ENCODE measurements at places on chromosomes 1 and 21.

GRCh38 chr21:43707462-43707861 is 11.5 kb upstream of the PDXK start:
- no peak for DNase-seq

- peak; percentile 70 for DNase-seq
Measured at GRCh38 chr1:1013105-1013921, at the start of gene ISG15. Gene ISG15 (plus strand): TSS chr1:1013497. CDS start chr1:1013574, 77 bp downstream.

- DNase-seq, result no peak
Measured at GRCh38 chr1:54283635-54284385, 83.8 kb downstream of the MRPL37 start.

- no peak for DNase-seq
Measured at GRCh38 chr1:171257607-171258076, 9.3 kb downstream of the FMO1 start.

- DNase-seq, result no peak
Measured at GRCh38 chr1:202659974-202660373, 50.3 kb downstream of the SYT2 start.

GRCh38 chr1:93483200-93483599 is 35.3 kb downstream of the FNBP1L start:
- DNase-seq, result no peak

DNA sequence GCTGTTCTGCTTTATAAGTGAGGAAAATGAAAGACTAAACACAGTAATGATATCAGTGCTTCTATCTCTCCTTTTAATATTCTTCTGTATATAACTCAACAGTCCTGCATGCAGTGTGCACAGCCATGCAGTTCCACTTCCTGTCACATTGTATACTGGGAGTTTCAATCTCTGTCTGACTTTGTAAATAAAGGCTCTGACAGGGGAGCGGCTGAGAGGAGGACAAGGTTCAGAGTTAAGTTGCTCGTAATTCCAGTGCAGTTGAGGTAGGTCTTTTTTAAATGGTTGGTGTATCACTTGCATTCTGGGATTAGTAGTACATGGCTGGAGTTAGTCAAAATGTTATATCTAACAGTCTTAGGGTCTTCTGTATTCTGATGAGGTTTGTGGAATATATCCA is 264.5 kb downstream of the OLFM3 start:
- DNase-seq, result no peak

DNA sequence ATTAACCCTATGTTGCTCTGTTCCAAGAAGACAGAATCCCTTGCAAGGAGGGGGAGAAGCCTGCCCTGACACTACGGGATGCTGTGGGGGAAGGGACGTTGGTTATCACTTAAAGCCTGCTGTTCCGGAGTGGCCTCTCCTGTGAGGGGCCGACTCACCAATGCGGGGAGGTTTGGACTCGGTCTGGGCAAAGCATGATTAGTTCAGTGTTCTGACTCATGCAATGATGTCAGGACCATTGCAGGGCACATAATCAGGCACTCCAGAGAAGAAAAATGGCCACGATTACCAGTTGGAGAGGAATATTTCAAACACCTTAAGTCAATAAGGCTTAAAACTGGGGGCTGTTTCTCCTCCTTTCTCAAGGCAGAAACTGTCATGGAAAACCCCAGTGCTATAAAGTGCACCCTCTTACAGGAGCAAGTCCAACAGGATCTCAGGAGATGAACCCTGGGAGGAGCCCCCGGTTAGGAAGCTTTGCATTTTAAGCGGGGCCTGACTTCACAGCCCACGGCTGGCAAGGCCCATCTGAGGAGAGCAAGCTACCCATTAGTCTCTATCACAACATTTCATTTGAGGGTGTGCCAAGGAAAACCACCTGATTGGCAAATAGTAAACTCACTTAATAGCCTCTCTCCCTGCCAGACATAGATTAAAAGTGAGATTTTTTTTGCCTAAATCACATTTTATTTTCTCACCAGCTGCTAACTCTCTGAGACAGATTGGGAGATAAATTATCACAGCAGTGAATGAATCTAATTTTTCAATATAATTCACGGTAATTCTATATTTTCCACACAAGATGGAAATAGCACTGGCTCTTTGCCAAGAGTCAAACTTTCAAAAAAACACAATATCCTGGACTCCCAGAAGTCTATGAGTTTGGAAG is 202.5 kb downstream of the C1orf94 start:
- no peak for DNase-seq
